ENCODE measurements at places on chromosomes 16 and 17. TPM values are rescaled to one million over a fixed set of nuclear protein-coding genes. Genes with fewer than 3 reads are reported as not detected.

Gene SRCIN1
- total RNA-seq, result 0.79 TPM

Gene AANAT
- total RNA-seq, result not detected

Gene ZNF597
- 5.3 TPM for total RNA-seq

Gene ANKRD40CL
- not detected for total RNA-seq

- DNase-seq, result no peak
Observed at GRCh38 chr16:19607616-19608280, 52.2 kb downstream of the VPS35L start.

DNA sequence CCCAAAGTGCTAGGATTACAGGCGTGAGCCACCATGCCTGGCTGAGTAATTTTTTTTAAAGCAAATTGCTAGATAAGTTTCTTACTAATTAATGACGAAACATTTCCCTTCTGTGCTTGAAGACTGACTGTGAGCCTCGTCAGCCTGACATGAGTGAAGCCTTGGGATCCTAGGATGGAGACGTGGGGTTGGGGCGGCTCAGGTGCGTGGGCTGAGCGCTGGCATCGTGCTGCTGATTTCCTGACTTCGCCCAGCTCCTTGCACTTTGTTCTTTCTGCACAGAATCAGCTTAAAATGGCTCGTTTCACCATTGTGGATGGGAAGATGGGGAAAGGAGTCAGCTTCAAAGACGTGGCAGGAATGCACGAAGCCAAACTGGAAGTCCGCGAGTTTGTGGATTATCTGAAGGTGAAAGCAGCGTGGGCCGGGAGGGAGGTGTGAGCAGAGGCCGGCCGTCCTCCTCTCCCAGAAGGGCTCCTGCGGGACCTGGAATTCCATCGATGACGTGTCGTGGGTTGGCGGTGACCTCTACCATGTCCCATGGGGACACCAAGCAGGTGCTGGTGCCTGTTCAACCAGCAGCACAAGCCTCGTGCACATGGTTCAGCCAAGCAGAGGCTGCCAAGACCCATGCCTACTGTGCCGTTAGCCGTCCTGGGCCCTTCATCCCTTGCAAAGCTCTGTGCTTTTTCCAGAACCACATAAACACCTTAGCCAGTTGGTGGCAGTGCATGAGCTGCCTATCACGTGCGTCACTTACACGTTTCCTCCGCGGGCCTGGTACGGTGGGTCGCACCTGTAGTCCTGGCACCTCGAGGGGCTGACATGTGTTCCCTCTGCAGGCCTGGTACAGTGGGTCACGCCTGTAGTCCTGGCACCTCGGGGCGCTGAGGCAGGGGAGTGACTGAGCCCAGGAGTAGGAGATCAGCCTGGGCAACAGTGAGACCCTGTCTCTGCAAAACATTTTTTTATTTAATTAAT is 22.5 kb downstream of the SPG7 start:
- DNase-seq, result no peak

Data from CD4-positive, alpha-beta memory T cell (primary cell).